Renal pelvis (tissue), 12 donors: ENCODE measurements at places on chromosomes 3 and 15.

GRCh38 chr3:12393894-12394293 is 90.4 kb upstream of the TSEN2 start:
- no peak for DNase-seq

GRCh38 chr3:190522621-190523222 is 8.8 kb downstream of the IL1RAP start:
- no peak for DNase-seq

DNA sequence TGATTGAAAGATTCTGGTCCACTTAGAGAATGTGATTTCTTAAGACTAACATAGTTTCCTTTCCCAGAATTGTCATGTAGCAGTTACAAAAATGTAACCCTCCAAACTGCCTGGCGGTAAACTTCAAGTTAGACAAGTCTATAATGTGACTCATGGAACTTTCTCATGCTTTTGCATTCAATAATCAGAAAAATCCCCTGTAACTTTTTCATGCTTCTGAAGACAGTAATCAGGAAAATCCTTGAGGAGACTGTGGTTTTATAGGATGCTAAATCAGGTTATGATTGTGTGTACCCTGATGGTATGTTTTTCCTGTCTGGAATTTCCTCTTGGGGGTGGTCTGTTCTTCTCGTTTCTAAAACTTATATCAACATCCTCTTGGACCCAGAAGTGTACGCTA is 74.0 kb upstream of the RARB start:
- no peak for DNase-seq

DNA sequence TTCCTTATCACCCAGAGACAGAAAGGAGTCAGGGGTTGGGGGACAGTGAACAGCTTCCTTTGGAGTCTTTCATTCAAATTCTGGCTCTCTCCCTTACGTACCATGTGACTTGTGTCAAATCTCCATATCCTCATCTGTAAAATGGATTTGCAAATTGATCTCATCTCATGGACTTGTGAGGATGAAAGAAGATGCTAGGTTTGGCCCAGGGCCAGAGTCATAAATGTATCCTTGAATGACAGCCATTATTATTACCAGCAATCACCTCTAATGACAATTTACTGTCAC is 67.8 kb upstream of the POLG start:
- no peak for DNase-seq

GRCh38 chr3:64138046-64138445 is 87.2 kb downstream of the PRICKLE2 start:
- DNase-seq: no peak

DNA sequence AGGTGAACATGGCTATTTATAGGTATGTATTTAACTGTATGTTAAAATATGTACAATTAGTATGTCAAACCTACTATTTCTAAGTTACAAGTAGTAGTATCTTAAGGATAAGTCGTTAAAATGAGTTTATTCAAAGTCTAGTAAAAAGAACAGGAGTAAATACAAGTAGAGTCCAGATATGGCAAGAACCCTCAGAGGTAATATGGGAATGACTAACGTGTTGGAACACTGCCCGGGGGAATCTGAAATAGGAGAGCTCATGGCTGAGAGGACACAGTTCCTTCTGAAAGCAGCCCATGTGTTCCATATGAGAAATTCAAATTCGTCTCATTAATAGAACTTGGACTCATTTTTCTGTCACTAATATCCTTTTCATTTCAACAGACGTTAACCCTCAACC is 158.8 kb downstream of the CLSTN2 start:
- peak; percentile 79 for DNase-seq

- DNase-seq: no peak
Observed at GRCh38 chr15:66078196-66078928, 175.2 kb downstream of the MEGF11 start.

DNA sequence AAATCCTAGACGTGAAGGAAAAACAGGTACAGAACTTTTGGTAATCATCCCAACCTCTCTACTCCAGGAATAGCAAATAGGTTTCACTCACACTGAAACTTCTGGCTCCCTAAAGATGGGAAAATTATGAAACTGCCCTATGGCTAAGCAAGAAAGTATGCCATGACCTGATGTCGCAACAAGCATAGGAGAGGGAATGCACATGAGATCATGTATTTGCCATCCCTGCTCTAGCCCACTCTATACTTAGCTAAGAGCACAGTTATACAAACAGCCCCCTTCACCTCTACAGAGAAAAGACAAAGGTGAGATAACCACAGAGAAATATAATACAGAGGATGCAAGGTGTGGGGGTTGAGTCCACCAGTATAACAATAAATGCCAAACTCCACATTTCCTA is 102.7 kb downstream of the TBC1D5 start:
- no peak for DNase-seq

- DNase-seq: peak; percentile 52
Observed at GRCh38 chr3:119240101-119240590, 532 bp downstream of the B4GALT4 start.

DNA sequence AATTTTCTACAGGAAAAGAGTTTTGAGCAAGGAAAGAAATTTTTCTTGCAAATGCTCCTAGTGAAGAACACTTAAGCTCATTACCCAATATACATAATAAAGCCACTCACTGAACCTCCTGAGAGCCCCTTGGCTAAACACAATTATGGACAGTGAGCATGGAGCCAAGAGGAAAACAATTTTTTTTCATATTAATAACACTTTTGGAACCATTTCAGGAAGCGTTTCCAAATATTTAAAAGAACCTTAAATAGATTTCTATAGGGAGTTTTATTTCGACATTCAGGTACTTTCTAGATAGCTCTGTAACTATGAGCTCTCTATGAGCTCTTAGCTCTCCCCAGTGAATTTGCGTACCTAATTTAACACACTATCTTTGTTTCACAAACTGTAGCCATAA is 581.1 kb downstream of the ZNF385D start:
- DNase-seq: no peak

GRCh38 chr3:161854232-161854771 is 357.7 kb downstream of the OTOL1 start:
- DNase-seq: no peak

- DNase-seq: no peak
Observed at GRCh38 chr3:196633555-196634151, 5.8 kb upstream of the NRROS start.

GRCh38 chr3:94431876-94432570 is 369.2 kb downstream of the NSUN3 start:
- no peak for DNase-seq

- no peak for DNase-seq
Observed at GRCh38 chr15:81959196-81959595, 86.6 kb downstream of the MEX3B start.

GRCh38 chr3:119148493-119149180 is 2.7 kb downstream of the TEX55 start:
- no peak for DNase-seq

DNA sequence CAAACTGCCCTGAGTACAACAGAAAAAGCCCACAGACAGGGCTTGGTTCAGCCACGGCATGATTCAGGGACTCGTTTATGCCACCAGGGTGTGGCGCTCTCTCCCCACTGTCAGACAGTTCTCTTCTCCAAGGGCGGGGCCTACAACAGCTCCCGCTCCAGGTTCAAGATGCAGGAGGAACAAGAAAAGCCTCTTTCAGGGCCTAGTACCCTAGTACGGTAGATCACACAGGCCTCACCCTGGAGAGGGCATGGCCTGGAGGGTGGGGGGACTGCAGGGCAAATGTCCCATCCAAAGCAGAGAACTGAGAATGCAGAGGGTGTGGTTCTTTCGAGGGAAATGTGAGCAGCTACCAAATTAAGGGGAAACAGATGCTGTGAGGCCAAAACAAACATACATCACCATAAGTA is 12.0 kb downstream of the MESD start:
- no peak for DNase-seq

DNA sequence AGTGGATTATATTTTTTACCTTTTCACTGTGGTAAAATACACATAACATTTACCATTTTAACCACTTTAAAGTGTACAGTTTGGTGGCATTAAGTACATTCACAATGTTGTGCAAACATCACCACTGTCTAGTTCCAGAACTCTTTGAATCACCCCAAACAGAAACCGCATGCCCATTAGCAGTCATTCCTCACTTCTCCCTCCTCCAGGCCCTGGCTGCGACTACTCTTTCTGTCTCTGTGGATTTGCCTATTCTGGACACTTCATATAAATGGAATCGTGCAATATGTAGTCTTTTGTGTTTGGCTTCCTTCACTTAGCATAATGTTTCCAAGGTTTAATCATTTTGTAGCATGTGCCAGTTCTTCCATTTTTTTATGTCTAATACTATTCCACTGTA is 409.8 kb downstream of the NTRK3 start:
- DNase-seq: no peak

DNA sequence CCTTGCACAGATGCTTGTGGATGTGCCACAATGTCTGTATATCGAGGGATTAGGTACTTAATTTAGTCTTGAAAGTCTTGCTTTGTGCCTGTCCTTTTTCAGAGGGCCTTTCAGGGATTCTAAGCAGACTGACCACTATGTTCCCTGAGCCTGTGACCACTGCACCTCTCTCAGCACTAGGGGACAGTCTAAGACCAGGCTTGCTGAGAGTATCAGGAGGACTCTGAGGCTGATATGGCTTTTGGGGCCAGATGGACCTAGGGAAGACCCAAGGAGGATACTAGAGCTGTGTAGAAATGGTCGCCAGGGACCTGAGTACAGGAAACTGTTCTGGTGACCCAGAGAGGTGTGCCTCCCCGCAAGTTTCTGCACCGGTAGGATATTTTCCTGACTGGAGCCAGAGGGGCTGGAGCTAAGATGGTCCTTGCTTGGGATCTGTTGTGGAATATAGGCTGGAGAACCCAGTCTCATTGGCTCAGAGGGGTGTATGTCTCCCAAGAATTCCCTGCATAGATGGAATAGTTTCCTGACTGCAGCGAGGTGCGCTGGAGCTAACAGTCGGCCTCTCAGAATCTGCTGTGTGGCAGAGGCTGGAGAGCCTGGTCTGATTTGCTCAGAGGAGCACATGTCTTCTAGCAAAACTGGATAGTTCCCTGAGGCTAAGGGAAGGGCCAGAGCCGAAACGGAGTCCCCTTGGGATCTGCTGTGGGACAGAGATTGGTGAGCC is 213.2 kb upstream of the DCBLD2 start:
- DNase-seq: no peak

DNA sequence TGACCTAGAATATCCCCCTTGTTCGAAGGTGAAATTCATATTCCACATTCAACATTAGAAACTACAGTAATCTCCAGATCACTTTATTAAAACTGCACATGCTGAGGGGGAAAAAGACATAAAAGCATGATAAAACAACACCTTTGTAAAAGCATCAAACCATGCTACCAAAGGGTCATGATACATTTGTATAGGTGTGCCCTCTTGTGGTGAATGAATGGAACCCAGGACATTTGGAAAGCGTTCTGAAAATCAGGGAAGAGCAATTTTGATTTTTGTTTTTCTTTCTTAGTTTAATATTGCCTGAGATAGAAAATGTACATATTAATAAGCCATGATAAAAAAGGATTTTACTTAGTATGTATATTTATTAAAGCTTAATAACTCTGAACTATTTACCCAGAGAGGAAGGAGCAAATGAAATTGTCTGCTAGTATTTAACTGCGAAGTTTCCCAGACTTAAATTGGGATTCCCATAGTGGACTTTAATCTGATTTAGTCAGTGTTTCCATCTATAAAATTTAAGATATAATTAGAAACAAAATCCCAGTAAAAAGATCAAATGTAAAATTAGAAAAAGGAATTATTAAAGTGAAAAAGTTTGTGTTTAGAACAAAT is 105.8 kb upstream of the ARL6 start:
- peak; percentile 22 for DNase-seq

- DNase-seq: no peak
Observed at GRCh38 chr15:65094294-65094995, 17.9 kb downstream of the KBTBD13 start.

DNA sequence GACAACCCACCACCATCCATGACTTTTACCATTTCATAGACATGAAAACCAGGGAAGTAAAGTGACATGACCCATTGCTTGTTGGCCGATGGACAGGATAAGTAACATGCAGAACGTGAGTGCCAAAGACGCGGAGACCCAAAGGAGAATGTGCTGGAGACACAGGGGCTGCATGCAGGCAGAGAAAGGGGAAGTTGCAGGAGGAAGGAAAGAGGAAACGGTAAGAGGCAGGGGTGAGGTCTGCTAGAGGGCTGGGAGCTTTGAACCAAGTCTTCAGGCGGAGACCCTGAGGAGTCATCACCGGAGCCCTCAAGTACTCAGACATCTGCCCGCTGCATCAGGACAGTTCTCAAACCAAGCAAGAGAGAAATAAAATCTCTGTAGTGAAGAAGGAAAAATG is 34.9 kb downstream of the MAGEF1 start:
- no peak for DNase-seq

GRCh38 chr3:60636846-60637245 is 614.4 kb downstream of the FHIT start:
- no peak for DNase-seq

GRCh38 chr3:195060217-195060481 is 210.8 kb downstream of the XXYLT1 start:
- DNase-seq: no peak

GRCh38 chr3:194686414-194686815 is 732 bp downstream of the FAM43A start:
- DNase-seq: no peak
